ENCODE measurements at places on chromosomes 2 and 18.

- DNase-seq = no peak
These were observed 18.3 kb downstream of the FHL2 start for GRCh38 chr2:105380432-105381100.

DNA sequence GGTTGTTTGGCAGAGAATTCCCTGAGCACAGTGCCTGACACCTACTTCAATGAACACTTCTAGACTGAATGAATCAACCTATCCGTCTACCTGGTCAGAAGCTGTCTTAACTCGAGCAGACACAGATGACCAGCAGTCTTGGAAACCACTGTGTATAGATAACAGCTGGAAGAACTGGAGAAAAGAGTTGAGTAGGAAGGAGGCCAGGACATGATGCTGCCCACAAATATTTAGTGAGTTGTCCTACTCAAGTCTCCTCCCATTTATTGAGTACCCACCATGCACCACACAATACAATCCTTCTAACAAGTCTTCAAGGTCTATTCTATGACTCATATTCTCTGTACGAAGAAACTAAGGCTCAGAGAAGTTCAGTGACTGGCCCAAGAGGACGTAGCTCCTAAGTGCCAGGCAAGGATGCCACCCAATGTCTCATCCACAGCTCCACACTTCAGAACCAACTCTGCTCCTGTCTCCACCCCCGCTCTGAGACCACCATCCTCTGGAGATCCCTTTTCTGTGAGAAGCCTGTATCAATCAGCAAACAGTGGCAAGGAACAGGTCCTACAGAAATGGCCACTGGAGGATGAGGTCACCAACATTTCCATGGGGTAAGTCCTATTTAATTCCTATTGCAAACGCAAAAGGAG is 62.2 kb downstream of the GALNT14 start:
- DNase-seq = no peak

- no peak for DNase-seq
These were observed 39.1 kb downstream of the MRPS5 start for GRCh38 chr2:95082477-95082876.

GRCh38 chr18:63025251-63026090 is 294.1 kb downstream of the BCL2 start:
- no peak for DNase-seq

DNA sequence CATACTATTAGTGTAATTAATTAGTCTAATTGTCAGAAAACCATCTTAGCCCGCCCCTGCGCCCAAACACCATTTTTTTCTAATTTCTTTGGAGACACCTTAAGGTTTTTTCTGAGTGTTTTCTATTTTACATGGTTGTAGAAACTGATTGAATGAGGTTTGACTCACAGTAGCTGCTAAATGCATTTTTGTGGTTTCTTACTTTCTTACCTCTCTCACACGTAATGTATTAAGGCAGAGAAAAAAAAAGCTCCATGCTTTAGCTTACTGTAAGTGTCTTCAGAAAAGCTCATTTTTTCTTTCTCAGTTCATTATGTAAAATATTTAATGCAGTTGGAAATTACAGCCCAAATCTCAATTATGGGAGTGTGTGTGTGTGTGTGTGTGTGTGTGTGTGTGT is 548.5 kb upstream of the LRRTM4 start:
- no peak for DNase-seq

DNA sequence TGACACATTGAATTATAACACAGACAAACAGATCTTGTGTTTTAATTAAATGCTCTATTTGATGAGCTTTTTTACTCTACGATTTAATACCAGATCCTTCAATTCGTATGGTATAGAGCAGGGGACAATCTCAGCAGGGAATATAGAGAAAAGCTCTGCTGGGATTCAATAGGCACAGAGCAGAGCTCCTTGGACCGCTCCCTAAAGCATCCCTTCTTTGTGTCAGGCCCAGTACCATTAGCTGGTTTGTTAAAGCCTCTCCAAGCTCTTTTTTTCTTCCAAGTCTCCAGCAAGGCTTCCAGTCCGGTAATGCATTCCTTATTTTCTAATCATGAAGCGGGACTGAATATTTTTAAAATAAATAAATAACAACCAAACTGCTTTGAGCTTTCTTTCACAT is 466.0 kb downstream of the NR4A2 start:
- no peak for DNase-seq

DNA sequence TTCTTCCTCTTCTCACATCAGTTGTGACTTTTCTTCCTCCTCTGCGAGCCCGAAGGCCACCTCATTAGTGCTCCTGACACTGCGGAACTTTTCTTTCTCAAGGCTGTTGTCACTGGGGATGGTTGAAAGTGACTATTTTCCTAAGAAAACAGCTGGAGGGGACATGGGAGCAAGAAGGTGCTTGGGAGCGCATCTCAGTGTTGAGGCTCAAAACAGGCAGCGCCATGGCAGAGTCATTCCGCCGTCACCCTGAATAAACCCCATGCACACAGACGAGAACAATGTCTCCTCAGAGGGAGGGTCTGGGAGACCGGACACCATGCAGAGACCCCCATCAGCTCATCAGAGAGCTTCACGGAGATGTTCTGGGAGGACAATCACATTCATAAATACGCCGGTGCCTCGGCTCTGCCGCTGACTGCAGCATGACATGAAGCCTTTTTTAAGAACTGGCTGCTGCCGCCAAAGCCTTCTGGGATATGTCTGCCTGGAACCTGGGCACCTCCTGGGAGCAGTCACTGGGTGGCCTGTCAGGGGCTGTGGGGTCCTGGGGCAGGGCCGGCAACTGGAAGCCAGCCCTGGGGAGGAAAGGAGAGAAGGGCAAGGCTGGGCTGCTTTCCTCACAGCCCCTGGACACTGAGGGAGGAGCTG is 19.2 kb downstream of the ATOH8 start:
- no peak for DNase-seq

- DNase-seq = no peak
These were observed 269.0 kb downstream of the CDCA7 start for GRCh38 chr2:173623438-173624319.

DNA sequence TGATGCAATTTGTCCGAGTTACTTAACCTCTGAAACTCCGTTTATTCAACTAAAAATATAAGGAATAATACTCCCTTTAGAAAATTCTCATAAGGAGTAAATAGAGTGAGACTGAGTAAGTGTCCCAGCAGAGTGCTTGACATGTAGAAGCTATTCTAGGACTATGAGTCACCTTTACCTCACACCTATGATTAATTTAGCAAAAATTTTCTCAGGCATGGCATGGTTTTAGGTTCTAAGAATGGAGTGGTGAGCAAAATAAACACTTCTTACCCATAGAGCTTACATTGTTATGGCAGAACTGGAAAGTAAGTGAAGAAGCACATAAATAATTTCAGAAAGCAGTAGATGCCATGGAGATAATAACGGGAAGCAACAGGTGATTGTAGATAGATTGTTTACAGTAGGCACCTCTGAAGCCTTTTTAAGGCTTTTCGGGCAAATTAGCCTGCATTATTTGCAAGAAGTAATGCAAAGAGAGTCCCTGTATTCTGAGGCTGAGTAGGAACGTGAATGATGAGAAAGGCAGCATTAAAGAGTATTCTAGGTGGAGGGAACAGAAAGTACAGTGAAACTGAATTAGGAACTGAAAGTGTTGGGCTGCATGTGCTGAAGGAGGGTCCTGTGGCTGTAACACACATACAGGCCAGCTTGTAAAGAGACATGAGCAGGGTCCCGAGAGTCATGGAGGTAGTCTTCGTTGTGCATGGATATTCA is 209.2 kb downstream of the ZNF407 start:
- DNase-seq = no peak

GRCh38 chr2:150165988-150166312 is 321.5 kb downstream of the RND3 start:
- no peak for DNase-seq

DNA sequence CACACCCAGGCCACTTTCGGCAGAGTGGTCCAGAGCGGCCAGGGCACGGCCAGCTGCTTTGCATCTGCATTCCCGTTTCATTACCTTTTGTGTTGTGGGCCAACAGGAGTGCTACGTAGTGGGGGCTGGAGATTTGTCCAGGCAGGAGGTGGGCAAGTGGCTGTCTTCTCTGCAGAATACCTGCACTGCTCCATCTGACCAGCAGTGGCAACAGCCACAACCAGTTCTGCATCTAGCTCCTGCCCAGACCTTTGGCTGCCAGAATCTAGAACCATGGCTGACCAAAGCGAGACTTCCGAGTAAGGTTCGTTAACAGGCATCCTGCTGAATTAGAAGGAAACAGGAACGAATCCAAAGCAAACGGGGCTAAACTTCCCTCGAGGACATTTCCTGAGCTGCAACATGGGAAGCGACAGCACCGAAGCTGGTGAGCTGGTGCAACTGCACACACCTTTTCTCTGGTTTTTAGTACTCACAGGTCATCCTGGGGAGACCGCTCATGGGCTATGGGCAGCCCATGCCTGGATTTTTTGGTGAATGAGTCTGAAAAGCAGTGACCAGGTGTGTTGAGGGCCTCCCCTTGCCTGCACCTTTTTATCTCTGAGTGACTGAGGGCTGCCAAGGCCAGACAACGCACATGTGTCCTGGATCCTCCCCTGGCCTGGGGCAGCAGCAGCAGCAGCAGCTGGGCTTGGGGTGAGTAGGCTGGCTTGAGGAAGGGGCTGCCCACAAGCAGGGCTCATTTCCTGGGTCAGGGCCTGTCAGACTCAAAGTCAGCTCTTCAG is 10.5 kb downstream of the GDF7 start:
- no peak for DNase-seq

- DNase-seq = peak; percentile 40
These were observed 66.1 kb downstream of the LRRFIP1 start for GRCh38 chr2:237693291-237693994.

DNA sequence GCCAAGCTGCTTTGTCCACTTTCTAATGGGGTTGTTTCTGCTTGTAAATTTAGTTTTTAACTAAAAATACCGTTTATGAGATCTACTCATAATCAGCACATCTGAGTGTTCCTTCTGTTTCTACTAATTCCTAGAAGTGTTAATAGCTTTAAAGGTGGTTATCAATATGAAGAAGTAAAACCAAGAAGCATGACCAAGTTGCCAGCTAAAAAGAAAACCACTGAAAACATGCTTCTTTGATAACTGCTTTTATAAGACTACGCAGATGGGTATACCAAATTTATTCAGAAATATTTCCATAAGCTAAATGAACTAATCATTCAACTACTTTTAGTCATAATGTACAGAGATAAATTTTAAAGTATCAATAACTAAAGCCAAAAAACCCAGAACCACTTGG is 101.8 kb downstream of the C2orf74 start:
- DNase-seq = no peak

GRCh38 chr2:33978471-33978870 is 379.4 kb upstream of the FAM98A start:
- DNase-seq = no peak

GRCh38 chr2:105671156-105671555 is 73.6 kb upstream of the NCK2 start:
- no peak for DNase-seq

DNA sequence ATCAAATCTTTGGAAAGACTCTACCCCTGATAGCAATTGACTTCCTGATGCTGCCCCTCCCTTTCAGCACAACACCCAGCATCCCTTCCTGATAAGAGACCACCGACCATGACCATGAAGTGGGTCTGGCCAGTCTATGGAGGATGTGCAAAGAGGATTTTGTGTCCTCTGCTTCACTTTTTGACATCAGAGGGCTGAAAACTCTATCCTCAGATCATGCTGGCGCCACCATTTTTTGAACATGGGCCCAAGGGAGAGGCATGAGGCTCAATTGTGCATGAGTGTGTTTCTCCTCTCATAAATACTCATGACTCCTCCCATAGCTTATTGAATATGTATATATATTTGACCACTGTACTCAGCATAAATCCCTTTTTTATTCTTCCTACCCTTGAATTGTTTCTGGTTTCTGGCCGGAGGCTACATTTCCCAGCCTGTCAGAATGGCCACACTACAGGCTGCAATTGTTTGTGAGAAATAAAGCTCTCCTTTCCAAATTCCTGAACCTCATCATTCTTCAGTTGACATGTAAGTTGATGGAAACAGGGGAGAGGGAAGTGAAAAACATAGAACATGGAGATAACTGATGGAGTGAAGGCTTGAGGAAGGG is 314.1 kb downstream of the MYCN start:
- DNase-seq = no peak

DNA sequence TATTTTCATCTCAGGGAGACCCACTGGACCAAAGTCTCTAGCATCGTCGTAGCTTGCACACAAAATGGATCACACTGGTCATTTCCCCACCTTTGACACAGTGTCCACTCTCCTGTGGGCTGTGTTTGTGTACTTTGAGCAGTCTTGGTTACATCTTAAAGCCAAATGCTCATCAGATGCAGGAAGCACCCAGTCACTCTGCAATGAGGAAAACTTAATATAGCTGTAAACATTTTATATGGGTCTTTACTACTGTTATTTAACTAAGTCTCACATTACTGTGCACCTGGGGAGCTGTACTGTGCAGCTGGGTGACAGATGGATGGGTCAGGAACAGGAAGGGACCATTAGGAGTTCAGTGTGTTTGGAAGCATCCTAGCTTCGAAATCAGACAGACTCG is 109.0 kb upstream of the CXCR4 start:
- no peak for DNase-seq

GRCh38 chr2:168171059-168171762 is 76.2 kb downstream of the STK39 start:
- DNase-seq = no peak

DNA sequence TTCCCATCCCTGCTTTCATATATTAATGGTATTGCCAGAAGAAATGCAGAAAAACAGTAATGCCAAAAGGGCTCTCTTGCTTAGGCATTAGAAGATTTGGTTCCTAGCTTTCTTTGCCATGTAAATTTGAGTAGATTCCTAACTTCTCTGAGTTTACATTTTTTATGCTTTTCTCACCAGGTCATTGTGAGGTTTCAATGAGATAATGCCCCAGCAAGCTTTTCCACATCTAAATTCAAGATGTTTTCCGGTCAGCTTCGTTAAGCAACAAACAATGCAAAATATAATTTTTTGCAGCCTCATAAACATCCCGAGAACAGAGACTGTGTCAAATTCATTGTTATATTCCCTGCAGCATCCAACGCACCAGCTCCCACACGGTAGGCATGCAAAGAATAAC is 44.9 kb downstream of the NCKAP5 start:
- no peak for DNase-seq

- no peak for DNase-seq
These were observed 10.6 kb upstream of the NEMP2 start for GRCh38 chr2:190545093-190545492.

- no peak for DNase-seq
These were observed 41.8 kb downstream of the SMARCAL1 start for GRCh38 chr2:216453955-216454614.

GRCh38 chr2:196984903-196985302 is 58.4 kb upstream of the PGAP1 start:
- DNase-seq = no peak

DNA sequence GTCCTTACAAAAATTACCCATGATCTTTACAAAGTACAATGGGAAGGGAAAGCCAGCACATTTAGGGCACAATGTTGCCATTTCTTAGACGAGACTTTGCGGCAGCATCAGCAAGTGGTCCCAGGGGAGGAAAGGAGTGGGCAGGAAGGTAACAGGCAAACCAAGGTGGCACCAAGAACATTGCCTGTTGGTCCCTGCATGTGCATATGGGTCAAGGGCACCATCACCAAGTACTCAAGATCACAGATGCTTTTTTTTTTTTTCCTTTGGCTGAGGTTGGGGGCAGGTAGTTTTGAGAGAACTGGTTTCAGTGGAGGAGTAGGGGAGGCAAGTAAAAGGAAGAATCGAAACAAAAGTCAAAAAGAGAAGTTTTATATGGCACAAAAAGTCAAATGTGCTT is 752 bp upstream of the CYTIP start:
- DNase-seq = peak; percentile 48

- peak; percentile 14 for DNase-seq
These were observed 559 bp downstream of the HOXD1 start for GRCh38 chr2:176188774-176189680.
